ENCODE measurements at places on chromosomes 2 and 18. TPM values are rescaled to one million over a fixed set of nuclear protein-coding genes. Genes with fewer than 3 reads are reported as not detected.

GRCh38 chr18:13563390-13563805 is 163.0 kb downstream of the FAM210A start:
- no peak overlapping the region for H3K27ac ChIP-seq
- peaks cover 2% of the 10 kb centered on the region for H3K27me3 ChIP-seq
- DNase-seq: peak; percentile 58
- peaks cover 6% of the 10 kb centered on the region for H3K4me1 ChIP-seq
- no peak overlapping the region for H3K4me3 ChIP-seq

DNA sequence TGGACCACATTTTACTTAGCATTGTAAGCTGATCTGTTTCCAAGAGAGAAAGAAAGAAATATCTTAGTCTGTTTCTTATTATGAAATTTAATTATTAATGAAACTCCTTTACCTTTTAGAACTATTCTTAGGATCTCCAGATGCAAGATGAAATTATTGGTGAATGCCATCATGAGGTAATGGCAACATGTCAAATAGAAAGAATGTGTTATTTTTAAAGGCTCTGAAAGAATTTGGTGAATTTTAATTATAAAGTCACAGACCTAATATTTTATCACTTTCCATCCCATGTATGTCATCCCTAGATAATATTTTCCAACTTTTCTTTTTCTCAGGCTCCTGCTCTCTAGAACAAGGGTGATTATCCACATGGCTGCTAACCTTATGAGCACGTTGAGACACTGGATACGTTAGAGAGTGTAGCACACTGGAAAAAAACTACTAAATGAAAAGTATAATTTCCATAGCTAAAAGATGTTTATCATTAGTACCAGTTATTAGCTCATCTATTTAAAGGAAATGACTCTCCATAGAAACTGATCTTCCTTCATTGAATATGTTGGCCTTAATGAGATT is 95.2 kb upstream of the SCG2 start:
- no peak for DNase-seq
- H3K27me3 ChIP-seq: no peaks in the 10 kb centered on the region
- H3K4me1 ChIP-seq: peaks cover 1% of the 10 kb centered on the region
- H3K36me3 ChIP-seq: peaks cover 8% of the 10 kb centered on the region
- H3K4me3 ChIP-seq: no peak overlapping the region
- no peak overlapping the region for H3K27ac ChIP-seq

- H3K4me3 ChIP-seq: no peak overlapping the region
- H3K36me3 ChIP-seq: no peaks in the 10 kb centered on the region
- H3K27ac ChIP-seq: no peak overlapping the region
These were observed 260.6 kb upstream of the NT5C1B start for GRCh38 chr2:18849841-18850578.

GRCh38 chr2:20411361-20411894 is 35.4 kb upstream of the RHOB start:
- H3K27ac ChIP-seq: no peak overlapping the region
- H3K4me1 ChIP-seq: no peaks in the 10 kb centered on the region
- H3K27me3 ChIP-seq: peaks cover 5% of the 10 kb centered on the region
- H3K4me3 ChIP-seq: no peak overlapping the region

- H3K4me3 ChIP-seq: no peak overlapping the region
- H3K36me3 ChIP-seq: no peaks in the 10 kb centered on the region
- H3K27me3 ChIP-seq: peaks cover 11% of the 10 kb centered on the region
- H3K4me1 ChIP-seq: peaks cover 20% of the 10 kb centered on the region
These were observed 2.5 kb upstream of the DUSP2 start for GRCh38 chr2:96147593-96148201.

DNA sequence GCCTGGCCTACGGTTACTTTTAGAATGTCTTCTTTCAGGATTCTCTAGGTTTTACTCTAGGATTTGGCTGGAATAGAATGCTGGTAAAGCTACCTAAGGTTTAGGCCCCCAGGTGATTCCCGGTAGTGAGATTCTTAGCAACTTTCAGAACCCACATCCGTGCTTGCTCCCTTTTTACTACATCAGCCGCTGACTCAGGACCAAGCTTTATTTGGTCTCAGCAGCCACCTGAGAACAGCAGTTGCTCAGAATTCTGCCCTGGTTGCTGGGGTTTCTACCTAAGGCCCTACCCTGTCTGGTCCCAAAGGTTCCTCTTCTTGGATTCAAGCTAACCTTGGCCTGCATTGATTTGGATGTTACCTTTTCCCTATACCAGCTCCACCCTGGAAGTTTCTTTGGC is 36.1 kb upstream of the NDUFV2 start:
- no peak overlapping the region for H3K27ac ChIP-seq
- no peak for DNase-seq
- H3K4me1 ChIP-seq: peaks cover 4% of the 10 kb centered on the region
- H3K27me3 ChIP-seq: no peaks in the 10 kb centered on the region

GRCh38 chr18:67608191-67608590 is 91.7 kb upstream of the DSEL start:
- peaks cover 19% of the 10 kb centered on the region for H3K36me3 ChIP-seq
- peaks cover 2% of the 10 kb centered on the region for H3K27me3 ChIP-seq
- peaks cover 7% of the 10 kb centered on the region for H3K4me1 ChIP-seq
- DNase-seq: no peak
- peak overlapping the region; percentile 38 for H3K27ac ChIP-seq
- H3K4me3 ChIP-seq: no peak overlapping the region

DNA sequence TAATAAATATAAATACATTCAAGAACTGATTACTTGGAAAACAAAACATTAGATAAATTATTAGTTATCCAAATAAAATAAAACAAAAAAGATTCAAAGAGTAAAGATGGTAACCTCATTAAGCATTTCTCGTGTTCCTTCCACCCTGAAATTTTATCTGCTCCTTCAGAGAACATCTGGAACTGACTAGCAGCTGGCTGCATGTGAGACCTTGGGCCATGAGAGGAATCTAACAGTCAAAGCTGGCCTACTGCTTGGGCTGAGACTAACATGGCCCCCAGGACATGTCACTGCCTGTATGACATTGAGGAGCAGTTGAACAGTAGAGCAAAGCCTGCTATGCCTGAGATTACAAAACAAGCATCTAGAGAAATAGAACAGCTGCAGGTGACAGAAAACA is 208.5 kb upstream of the ZSWIM2 start:
- peak; percentile 35 for DNase-seq
- peaks cover 3% of the 10 kb centered on the region for H3K4me1 ChIP-seq
- H3K36me3 ChIP-seq: no peaks in the 10 kb centered on the region
- no peaks in the 10 kb centered on the region for H3K27me3 ChIP-seq

DNA sequence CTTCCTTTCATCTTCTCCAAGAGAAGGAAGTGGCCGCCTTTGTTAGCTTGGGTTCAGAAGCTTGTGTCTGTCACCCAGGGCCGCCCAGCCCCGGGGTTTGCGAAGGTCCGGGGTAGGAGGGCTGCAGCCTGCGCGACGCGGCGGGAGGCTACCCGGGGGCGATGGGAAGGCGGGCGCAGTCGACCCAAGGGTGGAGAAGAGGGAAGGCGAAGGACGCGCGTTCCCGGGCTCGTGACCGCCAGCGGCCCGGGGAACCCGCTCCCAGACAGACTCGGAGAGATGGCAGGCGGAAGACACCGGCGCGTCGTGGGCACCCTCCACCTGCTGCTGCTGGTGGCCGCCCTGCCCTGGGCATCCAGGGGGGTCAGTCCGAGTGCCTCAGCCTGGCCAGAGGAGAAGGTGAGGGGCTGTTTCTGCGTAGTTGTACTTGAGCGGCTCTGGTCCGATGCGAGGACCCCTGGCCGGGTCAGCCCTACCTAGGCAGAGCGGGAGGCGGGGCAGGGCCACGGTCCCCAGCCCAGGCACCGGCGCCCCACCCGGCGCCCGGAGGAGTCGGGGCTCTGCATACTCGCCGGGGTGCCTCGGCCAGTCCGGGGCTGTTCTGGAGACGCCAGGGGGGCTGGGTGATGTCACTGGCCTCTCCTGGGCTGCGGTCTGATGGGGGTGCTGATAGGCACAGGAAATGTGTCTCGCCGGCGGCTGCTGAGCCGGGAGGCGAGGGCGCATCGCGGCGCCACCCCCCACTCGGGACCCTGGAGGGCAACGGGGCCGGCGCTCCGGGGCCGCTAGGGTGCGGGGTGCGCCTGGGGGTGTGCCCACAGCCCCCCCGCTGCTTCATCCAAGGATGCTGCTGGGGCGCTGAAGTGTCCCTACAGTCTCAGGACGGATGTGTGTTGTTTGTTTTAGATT is at the start of gene QPCT:
QPCT (plus strand) TSS at position 178 of the 909 bp plus-strand sequence; CDS start at position 280, 102 bp downstream.
- peak; percentile 57 for DNase-seq
- H3K4me1 ChIP-seq: peaks cover 12% of the 10 kb centered on the region
- H3K4me3 ChIP-seq: peak within 1 kb of the TSS; percentile 86
- peaks cover 9% of the 10 kb centered on the region for H3K27me3 ChIP-seq
- H3K36me3 ChIP-seq: no peaks in the 10 kb centered on the region
- no peak within 1 kb of the TSS for H3K27ac ChIP-seq

DNA sequence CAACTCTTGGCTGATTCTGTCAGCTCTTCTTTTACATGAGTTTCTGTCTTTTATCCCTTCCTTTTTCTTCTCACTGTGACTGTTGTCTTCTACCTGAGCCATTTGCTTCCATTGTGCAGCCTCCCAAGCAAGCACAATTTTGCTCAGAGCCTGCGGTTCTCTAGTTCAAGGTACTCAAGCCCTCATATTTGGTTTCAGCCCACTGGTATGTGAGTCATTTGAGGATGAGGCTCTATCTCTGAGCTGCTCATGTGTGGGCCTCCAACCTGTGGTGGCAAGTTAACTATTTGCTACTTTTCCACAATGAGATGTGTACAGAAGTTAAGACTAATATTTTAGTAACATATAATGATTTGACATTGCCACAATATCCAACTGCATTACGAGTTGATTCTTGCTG is 183.0 kb downstream of the PHLPP1 start:
- H3K4me1 ChIP-seq: no peaks in the 10 kb centered on the region
- peaks cover 4% of the 10 kb centered on the region for H3K36me3 ChIP-seq
- H3K27me3 ChIP-seq: peaks cover 3% of the 10 kb centered on the region
- H3K4me3 ChIP-seq: no peak overlapping the region
- H3K27ac ChIP-seq: no peak overlapping the region
- DNase-seq: no peak

DNA sequence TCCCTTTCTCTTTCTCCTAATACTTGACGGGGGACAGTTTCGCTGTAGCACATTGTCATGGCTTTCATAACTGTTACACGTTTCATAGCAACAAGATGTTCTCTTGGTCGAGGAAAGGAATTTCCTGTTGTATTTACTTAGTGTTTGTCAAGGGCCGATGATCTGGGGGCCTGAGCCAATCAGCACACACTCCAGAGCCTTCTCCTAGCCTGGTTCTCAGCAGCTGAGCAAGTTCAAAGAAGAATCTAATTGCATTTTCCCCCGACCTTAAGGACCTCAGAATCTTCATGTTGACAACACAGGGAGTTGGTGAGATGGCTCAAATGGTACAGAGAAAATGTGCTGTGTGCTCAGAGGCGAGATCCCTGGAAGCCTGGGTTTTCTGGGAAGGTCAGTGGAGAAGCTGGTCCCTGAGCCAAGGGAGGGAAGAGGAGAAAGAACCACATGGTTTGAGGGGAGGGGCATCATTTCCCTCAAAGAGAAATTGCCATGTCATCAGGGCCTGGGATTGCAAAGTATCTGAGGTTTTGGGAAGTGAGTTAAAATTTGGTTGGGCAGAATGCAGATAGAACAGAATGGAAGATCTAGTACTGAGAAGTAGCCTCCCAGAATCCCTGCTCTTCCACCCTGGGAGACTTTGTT is 76.9 kb upstream of the AGAP1 start:
- no peak overlapping the region for H3K4me3 ChIP-seq
- peaks cover 6% of the 10 kb centered on the region for H3K36me3 ChIP-seq
- H3K27ac ChIP-seq: no peak overlapping the region
- H3K4me1 ChIP-seq: peaks cover 4% of the 10 kb centered on the region

DNA sequence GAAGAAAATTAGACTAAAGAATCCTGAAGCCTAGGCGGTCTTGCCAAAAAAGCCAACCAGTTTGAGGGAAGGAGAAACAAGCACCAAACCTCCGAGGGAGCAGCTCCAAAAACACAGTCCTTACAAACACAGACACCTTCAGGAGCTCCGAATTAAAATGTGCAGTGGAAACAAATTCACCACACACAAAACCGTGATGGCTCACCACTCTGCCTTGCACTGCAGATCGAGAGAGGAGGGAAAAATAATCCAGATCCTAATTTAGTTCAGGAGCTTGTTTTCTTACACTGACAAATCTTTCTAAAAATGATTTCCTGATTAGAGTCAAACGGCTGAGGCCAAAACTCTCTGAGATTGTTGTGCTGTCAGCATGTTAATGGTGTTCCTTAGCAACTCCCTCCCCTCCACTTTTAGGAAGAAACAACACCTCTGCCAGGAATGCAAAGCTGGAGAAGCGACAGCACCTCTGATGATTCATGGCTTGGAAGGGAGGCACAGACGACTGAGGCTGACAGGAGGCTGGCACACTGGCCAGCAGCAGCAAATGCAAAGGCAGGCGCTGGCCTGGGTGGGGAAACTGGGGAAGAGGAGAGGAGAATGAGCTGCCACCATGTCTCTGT is 249.4 kb upstream of the KLHL29 start:
- no peak overlapping the region for H3K27ac ChIP-seq
- no peak overlapping the region for H3K4me3 ChIP-seq
- peaks cover 2% of the 10 kb centered on the region for H3K27me3 ChIP-seq

DNA sequence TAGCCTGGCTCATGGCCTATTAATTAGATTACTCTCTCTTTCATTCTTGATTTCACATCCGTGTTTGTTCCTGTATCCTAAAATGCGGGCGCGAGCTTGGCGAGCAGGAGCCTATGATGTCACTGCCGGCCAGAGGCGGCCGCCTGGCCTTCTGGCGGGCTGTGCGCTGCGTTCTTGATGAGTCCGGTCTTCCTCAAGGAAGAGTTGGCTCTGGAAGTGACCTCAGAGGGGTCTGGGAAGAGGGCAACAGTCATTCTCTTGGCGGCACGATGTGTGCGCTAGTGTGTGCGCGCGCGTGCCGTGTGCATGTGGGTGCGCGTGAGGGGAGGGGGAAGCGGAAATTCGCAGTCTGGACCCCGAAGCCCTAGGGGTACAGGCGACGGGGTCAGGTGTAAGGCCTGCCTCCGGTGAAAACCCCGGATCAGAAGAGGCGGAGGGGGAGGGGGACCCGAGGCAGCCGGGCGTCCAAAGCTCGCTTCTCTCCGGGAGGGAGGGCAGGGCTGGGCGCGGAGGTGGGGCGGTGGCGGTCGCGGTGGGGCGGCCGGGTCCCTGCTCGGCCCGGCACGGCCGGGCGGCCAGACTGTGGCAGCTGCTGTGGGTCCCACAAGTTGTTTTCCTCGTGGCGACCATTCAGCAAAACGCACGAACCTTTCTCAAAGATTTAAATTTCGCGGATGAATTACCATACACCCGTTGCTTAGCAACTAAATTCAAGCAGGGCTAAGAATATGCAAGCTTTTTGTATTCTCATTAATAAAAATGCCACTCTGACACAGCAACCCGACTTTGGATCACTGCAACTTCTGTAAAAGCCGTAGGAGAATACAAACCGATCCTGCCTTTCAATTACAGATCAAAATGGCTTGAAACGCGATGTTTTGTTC is 8.4 kb downstream of the POU3F3 start:
- peaks cover 16% of the 10 kb centered on the region for H3K4me1 ChIP-seq
- H3K27ac ChIP-seq: peak overlapping the region; percentile 67
- H3K36me3 ChIP-seq: no peaks in the 10 kb centered on the region
- H3K4me3 ChIP-seq: peak overlapping the region; percentile 98
- peak; percentile 59 for DNase-seq

- DNase-seq: no peak
- H3K36me3 ChIP-seq: no peaks in the 10 kb centered on the region
- no peaks in the 10 kb centered on the region for H3K4me1 ChIP-seq
- no peak overlapping the region for H3K4me3 ChIP-seq
These were observed 94.4 kb upstream of the NEUROD1 start for GRCh38 chr2:181774685-181775084.

GRCh38 chr2:176415174-176415895 is 146.1 kb downstream of the MTX2 start:
- no peak for DNase-seq
- H3K36me3 ChIP-seq: no peaks in the 10 kb centered on the region
- no peaks in the 10 kb centered on the region for H3K27me3 ChIP-seq
- no peaks in the 10 kb centered on the region for H3K4me1 ChIP-seq
- H3K27ac ChIP-seq: no peak overlapping the region

Gene NDC80
- total RNA-seq: 7.7 TPM

Gene GRHL1
- total RNA-seq: 4.3 TPM

Gene MERTK
- total RNA-seq: 2.3 TPM

Gene GALR1
- total RNA-seq: 0.49 TPM

All from glutamatergic neuron (in vitro differentiated cells).